ENCODE measurements at places on chromosomes 1 and 21.

DNA sequence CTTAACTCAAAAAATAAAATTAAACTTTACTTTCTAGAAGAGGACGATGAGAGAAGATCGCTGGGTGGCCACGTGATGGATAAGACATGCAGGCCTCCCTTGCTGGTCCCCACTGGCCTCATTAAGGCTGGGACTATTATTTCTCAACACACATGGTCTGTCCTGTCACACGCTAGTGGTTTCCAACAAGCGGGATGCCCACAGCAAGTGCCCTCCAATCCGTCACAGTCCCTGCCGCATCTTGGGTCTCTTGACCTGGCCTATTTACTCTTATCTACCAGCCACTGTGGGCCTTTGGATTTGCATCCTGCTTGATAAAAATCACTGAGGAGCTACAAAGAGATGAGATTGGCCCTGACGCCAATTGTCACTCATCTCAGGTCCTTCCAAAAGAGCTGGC is 30.0 kb downstream of the CAPZB start:
- no peak for DNase-seq
- no peak overlapping the region for H3K4me3 ChIP-seq
- H3K27me3 ChIP-seq = no peaks in the 10 kb centered on the region
- no peaks in the 10 kb centered on the region for H3K36me3 ChIP-seq
- H3K27ac ChIP-seq = peak overlapping the region; percentile 16

GRCh38 chr1:207997486-207998268 is 86.8 kb upstream of the CD34 start:
- no peaks in the 10 kb centered on the region for H3K4me1 ChIP-seq
- H3K4me3 ChIP-seq = no peak overlapping the region
- H3K27me3 ChIP-seq = no peaks in the 10 kb centered on the region
- peak; percentile 79 for DNase-seq

- no peak overlapping the region for H3K4me3 ChIP-seq
- DNase-seq = no peak
- no peak overlapping the region for H3K27ac ChIP-seq
- no peaks in the 10 kb centered on the region for H3K4me1 ChIP-seq
Measured at GRCh38 chr1:227363825-227364224, 45.5 kb upstream of the CDC42BPA start.

GRCh38 chr1:156704166-156704711 is 1.1 kb downstream of the CRABP2 start:
- H3K27me3 ChIP-seq = no peaks in the 10 kb centered on the region
- H3K36me3 ChIP-seq = no peaks in the 10 kb centered on the region
- no peak overlapping the region for H3K27ac ChIP-seq
- no peaks in the 10 kb centered on the region for H3K4me1 ChIP-seq
- DNase-seq = no peak
- H3K4me3 ChIP-seq = no peak overlapping the region

- no peak overlapping the region for H3K27ac ChIP-seq
- H3K4me1 ChIP-seq = no peaks in the 10 kb centered on the region
- no peak overlapping the region for H3K4me3 ChIP-seq
- no peak for DNase-seq
- H3K36me3 ChIP-seq = no peaks in the 10 kb centered on the region
Measured at GRCh38 chr1:233459968-233460367, 132.4 kb downstream of the MAP3K21 start.

GRCh38 chr1:214588963-214589597 is 13.9 kb upstream of the CENPF start:
- no peak overlapping the region for H3K4me3 ChIP-seq
- H3K27me3 ChIP-seq = no peaks in the 10 kb centered on the region
- no peak for DNase-seq
- no peaks in the 10 kb centered on the region for H3K4me1 ChIP-seq

Data from aorta (tissue), 5 donors.